NCI-H82 (cell line): ENCODE measurements at places on chromosomes 1 and 21.
A peak's percentile ranks its signal among the peaks of the same experiment; 100 is the strongest.

DNA sequence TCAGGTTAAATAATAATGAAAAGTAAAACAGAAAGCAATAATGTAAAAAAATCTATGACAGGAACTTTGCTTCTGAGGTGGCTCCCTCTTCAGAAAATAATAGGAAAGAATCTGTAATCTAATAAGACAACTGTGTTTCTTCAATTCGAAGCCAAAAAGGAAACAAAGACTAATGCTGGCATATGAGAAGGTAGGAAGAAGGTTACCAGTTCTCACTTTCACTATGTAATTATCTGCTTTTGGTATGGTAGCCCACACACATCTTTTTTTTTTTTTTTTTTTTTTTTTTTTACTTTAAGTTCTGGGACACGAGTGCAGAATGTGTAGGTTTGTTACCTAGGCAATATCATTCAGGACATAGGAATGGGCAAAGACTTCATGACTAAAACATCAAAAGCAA is 47.1 kb downstream of the COP1 start:
- DNase-seq, result no peak

GRCh38 chr21:20545454-20545853 is 452.8 kb upstream of the NCAM2 start:
- DNase-seq, result peak; percentile 8

DNA sequence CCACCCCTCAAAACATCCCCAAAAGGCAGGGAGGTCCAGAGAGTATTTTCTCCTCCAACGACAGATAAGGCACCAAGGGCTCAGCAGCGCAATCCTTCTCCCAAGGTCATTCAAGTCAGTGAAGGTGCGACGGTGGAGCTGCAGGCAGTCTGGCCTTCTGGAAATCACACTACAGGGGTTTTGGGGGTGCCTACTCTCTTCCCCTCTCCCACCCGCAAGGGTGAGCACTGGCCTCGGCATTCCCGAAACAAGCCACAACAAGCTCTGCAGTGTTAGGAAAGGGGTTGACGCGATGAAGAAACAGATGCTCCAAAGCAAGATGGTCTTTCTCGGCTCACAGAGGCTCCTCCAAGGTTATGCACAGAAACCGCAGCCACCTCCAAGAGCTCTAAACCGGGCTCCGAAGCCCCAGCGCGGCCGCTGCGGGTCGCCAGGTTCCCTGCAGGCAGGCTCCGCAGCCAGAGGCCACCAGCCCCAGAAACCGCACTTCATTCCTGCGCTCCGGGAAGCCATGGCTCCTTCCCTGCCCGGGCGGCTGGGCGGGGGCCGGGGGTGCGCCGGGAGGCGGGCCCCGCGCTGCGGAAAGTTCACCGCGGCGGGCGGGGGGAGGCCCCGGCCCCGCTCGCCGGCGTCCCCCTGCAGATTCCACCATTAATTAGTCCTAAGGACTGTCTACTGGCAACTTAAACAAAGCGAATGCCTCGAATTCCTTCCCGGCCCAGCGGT is 1.1 kb downstream of the LUZP1 start:
- DNase-seq, result peak; percentile 55

- DNase-seq, result peak; percentile 92
These were observed 12.0 kb upstream of the RHBG start for GRCh38 chr1:156356875-156357534.

DNA sequence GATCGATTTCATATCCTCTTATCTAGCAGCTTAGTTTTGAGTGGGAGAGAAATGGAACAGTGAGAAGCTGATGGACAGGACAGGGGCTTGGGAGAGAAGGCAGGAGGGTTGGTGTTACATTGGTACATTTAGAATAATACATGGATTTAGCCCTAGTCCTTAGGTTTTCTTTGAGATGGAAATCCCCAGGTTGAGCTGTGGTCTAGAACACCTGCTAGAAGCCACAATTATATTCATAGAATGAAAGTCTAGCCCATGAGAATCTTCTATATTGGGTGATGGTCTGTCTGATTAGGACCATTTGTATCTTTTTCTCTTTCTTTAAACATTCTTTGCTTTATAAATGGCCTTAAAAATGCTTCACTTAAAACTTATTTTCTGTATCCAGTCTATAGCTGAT is 19.9 kb downstream of the CRNN start:
- no peak for DNase-seq

GRCh38 chr1:184958554-184959353 is 15.6 kb downstream of the NIBAN1 start:
- DNase-seq, result no peak

DNA sequence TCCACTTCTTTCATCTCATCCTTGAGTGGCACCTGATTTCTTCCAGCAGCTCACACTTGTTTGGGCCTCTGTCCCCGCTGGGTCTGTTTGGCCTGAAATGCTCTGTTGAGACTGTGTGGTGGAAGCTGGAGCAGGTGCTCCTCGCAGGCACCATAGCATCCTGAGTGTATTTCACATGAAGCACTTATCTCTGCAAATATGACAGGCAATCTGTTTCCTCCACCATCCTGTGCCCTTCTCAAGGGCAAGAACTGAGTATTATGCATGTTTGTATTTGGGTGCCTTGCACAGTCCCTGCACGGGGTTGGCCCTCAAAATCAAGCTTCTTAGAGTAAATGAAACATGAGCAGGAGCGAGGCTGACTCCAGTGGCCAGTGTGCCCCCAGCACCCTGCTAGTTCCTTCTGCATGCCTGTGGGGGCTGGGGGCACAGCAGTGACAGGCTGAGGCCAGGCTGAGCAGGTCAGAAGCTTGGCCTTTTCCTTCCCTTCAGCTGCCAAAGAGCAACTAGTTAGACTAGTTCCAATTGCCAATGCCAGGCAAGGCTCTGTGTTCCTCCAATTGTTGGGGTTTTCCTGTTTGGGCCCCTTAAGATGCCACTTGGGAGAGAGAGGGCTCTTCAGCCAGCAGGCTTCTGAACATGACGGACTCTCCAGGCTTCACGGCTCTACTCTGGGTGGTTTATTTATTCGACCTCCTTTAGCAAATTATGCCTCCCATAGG is 129.6 kb upstream of the ATP1A1 start:
- no peak for DNase-seq

GRCh38 chr1:202586018-202586821 is 124.0 kb downstream of the SYT2 start:
- no peak for DNase-seq

DNA sequence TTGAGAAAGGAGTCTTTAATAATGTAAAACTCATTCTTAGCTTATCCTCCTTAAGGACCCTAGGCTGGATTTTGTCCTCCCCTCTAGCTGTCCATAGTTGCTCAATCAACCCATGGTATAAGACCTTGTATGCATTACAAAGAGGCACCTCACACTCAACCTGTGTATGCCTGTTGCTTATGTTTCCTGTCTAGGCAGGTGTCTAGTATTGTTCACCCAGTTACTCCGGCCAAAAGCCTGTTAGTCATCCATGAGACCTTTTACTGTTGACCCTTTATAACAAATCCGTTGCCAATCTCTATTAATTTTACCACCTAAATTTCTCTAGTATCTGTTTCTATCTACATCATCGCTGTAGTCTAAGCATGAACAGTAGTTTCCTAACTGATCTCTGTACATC is 3.7 kb downstream of the LYPLAL1 start:
- no peak for DNase-seq
